Activated CD4-positive, alpha-beta memory T cell treated with anti-CD3 and anti-CD28 coated beads for 36 hours (primary cell): ENCODE measurements at places on chromosomes 7 and 10. TPM values are rescaled to one million over a fixed set of nuclear protein-coding genes. Genes with fewer than 3 reads are reported as not detected.

DNA sequence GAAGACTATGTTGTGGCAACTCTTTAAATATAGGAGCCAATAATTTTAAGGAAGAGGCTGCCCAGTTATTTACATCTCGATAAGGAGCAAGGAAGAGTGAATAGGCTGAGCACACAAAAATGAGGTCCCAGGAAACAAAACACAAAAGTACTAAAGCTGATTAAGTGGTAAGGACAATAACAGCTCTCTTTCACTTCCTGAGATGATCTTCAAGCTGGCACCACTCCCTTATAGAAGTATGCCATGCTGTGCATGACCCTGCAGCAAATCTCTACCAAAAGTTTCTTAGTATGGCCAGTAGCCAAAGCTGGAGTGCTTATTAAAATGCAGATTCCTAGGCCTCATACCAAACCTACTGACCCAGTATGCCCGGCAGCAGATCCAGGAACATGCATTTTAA, 39.7 kb downstream of the CADPS2 start:
- no peak for DNase-seq

DNA sequence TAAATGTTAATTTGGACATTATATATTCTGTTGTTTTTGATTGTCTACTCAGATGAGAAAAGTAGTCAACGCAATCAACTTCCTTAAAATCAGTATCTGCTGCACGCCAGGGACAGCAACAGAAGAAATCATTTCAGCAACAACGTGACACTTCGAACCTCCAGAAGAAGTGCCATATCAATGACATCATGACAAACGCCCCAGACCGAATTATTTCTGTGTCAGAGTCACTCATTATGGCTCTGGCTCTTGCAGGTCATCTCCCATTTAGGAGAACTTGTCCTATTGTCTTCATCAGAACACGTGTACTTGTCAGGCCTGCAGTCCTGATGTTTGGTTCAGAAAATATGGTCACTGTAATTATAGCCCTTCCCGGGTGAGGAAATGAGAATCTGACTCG, 276.3 kb downstream of the ADARB2 start:
- no peak for DNase-seq

GRCh38 chr10:76285515-76285914, 854.1 kb downstream of the LRMDA start:
- no peak for DNase-seq

LIPJ gene
- total RNA-seq: not detected

DNA sequence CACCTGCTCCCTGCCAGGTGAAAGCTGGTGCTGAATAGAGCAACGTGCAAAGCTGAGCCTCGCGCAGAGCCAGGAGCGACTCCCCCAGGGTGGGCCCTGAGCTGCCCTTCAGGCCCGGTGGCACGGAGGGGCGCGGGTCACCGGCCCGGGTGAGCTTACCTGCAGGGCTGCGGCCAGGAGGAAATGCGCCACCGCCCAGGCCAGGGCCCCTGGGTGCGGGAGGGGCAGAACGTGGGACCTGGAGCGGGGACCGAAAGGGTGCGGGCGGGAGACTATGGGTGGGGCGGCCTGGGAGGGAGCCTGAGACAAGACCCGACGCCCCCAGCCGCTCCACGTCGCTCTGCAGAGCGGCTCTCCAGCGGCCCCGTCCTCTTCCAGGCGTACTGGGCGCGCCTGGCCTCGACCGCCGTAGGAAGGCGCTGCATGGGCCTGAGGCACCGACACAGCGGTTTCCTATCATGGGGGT, 122.1 kb downstream of the BTAF1 start:
- no peak for DNase-seq

- no peak for DNase-seq
These were observed 43.1 kb downstream of the BRAF start for GRCh38 chr7:140881507-140882228.

SDK1 gene
- 0.24 TPM for total RNA-seq

BUD23 gene
- total RNA-seq: 94.0 TPM

DNA sequence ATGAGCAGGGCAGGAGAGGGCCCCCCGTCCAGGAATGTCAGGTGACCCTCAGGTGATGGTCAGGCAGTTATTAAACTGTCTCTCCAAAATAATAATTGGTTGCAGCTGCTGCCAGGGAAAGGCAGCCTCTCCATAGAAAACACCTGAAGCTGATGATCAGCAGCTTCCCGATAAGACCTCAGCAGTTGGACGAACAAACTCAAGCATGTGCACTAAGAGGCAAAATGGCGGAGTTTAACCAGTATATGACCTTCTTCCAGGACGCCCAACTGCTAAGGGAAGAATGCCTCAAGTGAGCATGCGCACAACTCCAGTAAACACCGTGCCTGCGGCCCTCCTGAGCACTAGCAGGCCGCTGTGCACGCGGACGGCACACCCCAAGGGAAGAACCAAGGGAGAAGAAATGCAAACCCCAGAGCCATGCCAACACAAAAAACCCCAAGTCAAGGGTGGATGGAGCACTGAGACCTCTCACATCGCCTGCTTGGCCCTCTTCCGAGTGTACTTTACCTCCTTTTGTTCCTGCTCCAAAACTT, 38.9 kb upstream of the ADARB2 start:
- DNase-seq: no peak

GRCh38 chr10:88515235-88515634, 67.9 kb downstream of the RNLS start:
- no peak for DNase-seq

FGFR2 gene
- 0.19 TPM for total RNA-seq

GRCh38 chr10:38605153-38605661, 511.1 kb downstream of the ZNF37A start:
- DNase-seq: no peak

- no peak for DNase-seq
These were observed 23.7 kb downstream of the USP6NL start for GRCh38 chr10:11587722-11588259.

CHN2 gene
- total RNA-seq: 0.69 TPM

DNA sequence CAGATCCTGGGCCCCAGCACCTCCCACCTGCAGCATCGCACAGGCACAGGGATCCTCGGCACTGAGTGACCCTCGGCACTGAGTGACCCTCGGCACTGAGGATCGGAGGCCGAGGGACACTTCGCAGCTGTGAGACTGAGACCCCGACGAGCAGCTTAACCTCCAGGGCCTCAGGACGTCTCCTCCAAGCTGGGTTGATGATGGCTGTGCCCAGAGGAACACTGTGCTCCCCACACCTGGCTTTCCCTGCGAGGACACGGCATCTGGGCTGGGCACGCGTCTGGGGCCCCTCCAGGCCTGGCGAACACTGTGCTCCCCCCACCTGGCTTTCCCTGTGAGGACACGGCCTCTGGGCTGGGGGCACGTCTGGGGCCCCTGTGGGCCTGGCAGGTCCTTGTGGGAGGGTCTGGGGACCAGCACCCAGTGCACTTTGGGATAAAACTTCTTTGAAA, 158.3 kb upstream of the PPP2R2D start:
- no peak for DNase-seq

DNA sequence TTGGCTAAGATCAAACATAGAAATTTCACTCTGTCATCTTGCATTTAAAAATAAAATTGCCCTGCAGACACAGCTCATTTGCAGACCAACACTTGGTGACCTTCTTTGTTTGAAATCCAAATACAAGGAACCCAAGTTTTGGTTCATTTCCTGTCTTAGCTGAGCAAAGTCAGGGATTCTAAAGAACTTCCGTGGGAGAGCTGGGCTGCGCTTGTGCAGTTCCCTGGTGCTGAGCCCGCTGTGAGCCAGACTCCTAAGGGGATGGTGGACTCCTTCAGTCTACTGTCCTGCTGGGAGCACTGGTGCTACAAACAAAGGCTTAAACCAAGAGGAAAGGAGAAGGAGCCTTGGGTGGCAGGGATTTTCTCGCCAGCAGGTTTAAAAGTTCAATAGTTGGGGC, 60.0 kb downstream of the MYOF start:
- no peak for DNase-seq

DGKB gene
- not detected for total RNA-seq

NPY gene
- not detected for total RNA-seq

DNA sequence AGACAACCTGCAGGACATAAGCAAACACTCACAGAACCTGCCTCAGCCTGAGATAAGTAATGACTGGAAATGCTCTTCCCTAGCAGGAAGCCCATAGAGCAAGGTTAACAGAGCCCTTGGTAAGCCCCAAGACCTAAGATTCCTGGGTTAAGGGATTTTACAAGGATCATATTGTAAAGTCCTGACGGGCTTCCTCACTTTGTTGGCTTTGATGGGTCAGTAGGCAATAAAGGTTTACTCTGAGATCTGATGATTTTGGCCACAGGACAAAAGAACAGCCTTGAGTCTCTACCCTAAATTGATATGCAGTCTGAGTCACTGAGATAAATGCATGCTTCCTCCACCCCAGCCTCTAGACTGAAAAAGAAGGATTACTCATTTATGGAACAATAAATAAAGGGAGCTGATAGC, 270.8 kb downstream of the HTR7 start:
- DNase-seq: no peak

CSGALNACT2 gene
- total RNA-seq: 30.2 TPM

ADAM22 gene
- 1.8 TPM for total RNA-seq

DNA sequence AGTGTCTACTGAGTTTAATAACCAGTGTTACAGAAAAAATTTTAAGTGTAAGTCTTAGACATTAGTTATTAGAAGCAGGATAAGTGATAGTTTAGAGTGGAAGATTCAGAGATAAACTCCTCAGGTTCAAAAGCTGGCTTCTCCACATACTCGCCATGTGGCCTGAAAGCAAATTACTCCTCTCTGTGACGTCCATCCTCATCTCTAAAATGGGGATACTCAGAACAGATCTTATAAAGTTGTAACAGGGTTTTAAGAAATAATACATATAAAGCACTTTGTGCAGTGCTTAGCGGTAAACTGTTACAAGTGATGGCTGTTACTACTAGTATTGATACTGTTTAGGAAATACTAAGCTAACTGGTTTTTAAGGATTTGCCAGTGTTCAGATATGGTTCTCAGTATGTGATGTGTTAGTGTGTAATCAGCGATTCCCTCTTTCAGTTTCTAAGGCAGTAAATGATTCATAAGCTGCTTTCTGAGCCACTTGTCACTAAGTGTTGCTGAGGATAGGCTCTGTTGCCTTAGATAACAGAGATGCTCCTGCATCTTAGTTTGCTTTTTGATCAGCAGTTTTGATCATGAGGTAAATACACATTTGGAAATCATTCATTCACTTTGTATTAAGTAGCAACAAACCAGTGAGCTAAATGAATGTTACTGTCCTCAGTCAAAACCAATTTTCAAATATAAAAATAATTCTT, 58.7 kb downstream of the CYP51A1 start:
- no peak for DNase-seq
